Stimulated activated CD8-positive, alpha-beta memory T cell treated with anti-CD3 and anti-CD28 coated beads, Interleukin-15, amount 100 ng/mL, for 1 hour (primary cell): ENCODE measurements at places on chromosomes 7 and 10.

GRCh38 chr10:21511095-21511570, 14.3 kb downstream of the SKIDA1 start:
- no peak for DNase-seq

DNA sequence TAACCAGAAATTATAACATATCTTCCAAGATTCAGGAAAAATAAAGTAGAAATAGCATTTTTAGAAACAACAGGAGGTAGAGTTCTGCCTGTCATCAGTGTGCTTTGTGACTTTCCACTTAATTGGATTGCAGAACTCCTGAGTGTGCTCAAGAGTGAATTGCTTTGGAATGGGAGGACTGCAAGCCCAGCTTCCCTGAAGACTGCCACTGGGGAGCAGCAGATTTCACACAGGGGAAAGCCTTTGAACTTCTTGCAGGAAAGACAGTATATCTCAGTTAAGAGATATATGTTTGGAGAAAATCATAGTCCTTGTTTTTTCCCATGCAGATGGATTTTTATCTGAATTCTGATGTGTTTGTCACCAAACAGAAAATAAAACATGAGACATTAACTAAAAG, 124.5 kb downstream of the TMEM168 start:
- no peak for DNase-seq

DNA sequence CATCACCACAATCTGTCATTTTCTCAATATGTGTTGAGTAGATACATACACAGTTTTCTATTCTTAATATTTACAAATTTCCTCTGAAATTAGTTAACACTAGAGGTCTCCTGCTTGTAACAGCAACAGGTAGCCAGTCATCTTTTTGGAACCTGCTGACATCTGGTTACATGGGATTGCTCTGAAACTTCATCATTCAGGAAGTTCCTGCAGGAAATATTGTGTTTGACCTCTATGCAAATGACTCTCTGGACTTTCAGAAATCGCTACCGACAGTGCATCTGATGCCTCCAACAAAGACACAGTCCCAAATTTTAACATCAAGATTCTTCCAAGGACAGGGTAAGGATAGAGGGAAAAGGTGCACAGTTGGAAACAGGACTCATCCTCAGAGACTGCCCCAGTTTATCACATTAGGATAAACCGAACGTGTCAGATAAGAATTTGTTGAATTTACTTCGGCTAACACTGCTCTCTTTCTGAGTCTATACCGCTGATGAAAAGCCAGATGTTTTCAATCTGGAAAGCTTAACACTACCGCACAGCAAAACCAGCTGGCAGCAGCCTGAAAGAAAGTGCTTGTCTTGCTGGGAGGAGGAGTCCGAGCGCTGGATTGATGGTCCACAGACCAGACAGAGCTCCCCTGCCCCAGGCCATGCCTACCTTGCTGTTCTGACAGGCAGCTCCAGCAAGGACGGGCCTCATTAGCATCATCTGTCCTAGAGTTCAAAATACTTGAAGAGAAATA, 633.4 kb downstream of the PARD3 start:
- DNase-seq, result no peak

DNA sequence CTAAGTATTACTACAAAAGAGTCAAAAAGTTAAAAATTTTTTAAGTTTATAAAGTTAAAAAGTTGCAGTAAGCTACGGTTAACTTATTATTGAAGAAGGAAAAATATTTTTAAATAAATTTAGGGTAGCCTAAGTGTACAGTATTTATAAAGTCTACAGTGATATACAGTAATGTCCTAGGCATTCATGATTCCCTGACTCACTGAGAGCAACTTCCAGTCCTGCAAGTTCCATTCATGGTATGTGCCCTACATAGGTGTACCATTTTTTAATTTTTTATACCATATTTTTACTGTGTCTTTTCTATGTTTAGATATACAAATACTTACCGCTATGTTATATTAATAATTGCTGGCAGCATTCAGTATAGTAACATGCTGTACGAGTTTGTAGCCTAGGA, 92.3 kb downstream of the CTNNA3 start:
- DNase-seq, result no peak

- no peak for DNase-seq
These were observed 110.6 kb upstream of the COL1A2 start for GRCh38 chr7:94284104-94284503.

GRCh38 chr10:97297556-97298222, 5.3 kb upstream of the ARHGAP19 start:
- DNase-seq, result no peak

- DNase-seq, result no peak
These were observed 16.8 kb upstream of the CSGALNACT2 start for GRCh38 chr10:43121444-43121843.

DNA sequence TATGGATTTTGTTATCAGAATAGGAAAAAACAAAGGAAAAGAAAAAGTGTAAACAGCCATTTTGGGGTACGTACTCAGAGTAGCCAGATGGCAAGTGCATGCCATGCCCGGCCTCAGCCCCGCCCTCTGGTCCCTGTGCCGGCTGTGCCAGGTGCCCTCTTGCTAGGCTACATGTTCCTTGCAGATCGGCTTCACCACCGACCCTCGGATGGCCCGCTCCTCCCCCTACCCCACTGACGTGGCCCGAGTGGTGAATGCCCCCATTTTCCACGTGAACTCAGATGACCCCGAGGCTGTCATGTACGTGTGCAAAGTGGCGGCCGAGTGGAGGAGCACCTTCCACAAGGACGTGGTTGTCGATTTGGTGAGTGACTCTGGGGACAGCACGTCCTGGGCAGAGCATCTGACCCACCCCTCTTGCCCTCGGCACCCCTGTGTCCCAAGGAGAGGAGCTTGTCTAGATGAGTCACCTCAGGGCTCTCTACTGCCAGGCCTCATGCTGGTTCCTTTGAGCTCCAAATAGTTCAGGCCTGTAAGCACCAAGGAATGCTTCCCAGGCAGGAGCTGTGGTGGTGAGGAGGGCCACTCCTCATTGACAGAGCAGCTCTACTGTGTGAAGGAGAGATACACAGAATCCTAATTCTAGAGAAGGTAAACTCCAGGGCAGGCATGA, 54.9 kb upstream of the ZMIZ2 start:
- no peak for DNase-seq

GRCh38 chr10:32959006-32959920, 1.2 kb upstream of the ITGB1 start:
- DNase-seq, result no peak

DNA sequence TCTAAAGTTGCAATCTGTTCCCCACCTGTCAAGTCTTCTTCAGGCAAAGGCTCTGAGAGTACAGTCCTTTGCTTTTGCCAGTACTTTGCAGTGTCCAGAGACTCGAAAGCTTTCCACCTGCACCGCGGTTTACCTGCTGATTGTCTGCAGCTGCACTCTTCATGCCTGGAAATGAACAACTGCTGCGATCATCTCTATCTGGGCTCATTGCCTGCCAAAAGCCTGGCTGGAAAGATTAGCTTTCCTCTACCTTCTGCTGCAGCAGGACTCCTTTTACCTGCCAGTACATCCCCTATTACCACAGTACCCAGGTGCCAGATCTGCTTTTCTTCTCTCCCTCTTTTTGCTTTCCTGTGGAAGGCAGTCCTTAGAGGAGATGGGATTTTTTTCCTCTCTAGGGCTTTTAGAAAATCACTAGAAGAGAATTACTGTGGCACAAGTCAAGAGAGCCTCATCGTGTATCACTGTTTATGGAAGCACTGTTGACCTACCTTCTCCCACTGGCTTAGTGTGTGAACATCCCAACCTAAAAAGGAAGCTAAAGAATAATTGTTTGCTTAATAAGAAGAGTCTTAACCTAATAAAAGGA, 2.2 kb downstream of the STRIP2 start:
- no peak for DNase-seq

GRCh38 chr10:43802988-43803696, 154.5 kb upstream of the ZNF32 start:
- DNase-seq, result no peak

DNA sequence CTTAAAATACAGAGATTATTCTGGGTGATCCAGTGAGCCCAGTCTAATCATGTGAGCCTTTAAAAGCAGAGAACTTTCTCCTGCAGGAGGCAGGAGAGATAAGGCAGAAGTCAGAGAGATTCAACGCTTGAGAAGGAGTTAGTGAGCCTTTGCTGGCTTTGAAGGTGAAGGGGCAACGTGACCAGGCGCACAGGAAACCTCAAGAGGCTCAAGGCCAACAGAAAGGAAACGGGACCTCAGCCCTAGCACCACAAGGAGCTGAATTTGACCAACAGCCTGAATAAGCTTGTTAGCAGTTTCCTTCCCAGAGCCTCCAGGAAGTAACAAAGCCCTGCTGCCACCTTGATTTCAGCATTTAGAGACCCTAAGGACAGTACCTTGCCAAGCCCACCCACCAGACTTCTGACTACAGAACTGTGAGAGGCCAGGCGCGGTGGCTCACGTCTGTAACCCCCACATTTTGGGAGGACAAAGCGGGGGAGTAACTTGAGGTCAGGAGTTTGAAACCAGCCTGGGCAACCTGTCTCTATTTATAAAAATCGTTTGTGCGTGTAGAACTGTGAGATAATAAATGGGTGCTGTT, 87.3 kb upstream of the KAT6B start:
- DNase-seq, result no peak

DNA sequence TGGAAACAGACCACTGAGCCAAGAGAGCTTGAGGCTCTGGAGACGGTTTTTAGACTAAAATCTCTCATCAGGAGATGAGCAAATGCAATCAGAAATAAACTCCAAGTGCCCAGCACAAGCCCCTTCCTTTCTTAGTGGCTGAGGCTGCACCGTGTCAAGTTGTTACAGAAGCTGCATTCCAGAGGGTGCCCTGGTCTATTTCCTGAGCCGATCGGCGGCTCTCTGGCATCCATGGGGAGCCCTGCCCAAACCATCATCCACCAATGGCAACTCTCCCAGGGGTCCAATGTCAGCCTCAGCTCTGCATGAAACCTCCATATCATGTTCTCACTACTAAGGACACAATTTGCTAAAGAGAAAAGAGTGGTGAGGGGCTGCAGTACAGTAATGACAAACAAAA, 89.6 kb downstream of the SVIL start:
- no peak for DNase-seq

DNA sequence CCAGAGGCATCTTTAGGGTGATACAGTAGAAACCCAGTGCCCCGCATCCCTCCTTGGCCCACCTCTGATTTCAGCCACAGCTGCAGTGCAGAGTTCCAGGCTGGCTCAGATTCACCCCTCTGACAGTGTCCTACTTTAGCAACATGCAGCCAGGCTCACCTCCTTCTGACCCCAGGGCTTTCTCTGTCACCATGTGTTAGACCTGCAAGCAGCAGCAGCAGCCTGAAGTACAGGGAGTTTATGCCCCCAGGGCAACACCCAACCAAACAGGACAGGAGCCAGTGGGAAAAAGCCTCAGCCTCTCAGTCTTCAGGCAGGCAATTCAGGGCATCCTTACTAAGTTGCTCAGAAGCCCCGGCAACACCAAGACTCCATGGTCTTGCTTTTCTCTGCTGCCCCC, 109.0 kb upstream of the PLXNA4 start:
- DNase-seq, result no peak

- DNase-seq, result no peak
These were observed 268.0 kb upstream of the KAT6B start for GRCh38 chr10:74558403-74558802.

DNA sequence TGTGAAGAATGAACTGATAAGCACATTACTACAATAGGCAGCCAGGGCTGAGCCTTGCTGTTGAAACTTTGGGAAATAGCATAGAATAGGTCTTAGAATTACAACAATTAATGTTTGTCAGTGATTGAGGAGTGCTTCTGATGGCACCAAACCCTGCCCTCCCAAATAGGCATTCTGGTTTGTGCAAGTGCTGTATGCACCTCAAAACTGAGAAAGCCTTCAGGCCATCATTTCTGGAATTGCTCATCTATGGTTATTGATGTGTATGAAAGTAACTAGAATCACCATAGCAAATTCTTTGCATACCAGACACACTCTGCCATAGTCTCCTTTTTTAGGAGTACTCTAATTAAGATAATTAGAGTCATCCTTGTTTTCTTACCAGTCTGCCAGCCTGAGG, 585.0 kb upstream of the MBL2 start:
- DNase-seq, result no peak

DNA sequence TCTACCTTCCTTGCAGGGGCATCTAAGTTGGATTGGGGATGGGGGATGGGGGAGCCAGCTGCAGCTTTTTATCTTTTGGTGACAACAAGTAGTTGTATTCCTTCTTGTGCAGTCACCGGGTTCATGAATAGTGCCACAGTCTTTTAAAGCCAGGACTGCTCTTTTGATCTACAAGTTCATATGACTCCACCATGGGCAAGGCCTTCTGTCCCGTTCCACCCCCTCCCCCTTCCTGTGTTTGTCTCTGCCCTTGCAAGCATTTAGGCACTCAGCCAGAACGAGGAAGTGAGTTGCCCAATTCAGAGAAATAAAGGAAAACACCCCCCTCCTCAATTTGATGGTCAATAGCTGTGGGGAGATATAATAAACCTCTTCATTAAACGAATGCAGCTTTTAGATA, 44.8 kb upstream of the EGR2 start:
- no peak for DNase-seq

GRCh38 chr10:104892879-104893617, 252.0 kb downstream of the SORCS3 start:
- no peak for DNase-seq

DNA sequence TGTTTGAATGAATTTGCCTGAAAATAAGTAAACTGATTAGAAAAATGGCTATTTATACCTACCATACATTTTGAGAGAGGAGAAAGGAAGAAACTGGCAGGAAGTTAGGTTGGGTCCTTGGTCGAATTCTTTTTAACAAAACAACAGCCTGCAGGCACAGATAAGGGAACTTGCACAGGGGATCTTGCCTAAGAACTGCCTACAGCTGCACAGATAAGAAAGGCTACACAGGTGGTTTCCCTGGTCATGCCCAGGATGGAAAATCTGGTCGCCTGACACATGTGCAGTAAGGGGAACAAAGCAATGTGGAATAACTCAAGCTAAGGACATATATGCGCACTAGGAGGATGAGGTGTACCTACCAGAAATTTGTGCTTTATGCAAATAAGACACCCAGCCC, 732.1 kb upstream of the POT1 start:
- no peak for DNase-seq

DNA sequence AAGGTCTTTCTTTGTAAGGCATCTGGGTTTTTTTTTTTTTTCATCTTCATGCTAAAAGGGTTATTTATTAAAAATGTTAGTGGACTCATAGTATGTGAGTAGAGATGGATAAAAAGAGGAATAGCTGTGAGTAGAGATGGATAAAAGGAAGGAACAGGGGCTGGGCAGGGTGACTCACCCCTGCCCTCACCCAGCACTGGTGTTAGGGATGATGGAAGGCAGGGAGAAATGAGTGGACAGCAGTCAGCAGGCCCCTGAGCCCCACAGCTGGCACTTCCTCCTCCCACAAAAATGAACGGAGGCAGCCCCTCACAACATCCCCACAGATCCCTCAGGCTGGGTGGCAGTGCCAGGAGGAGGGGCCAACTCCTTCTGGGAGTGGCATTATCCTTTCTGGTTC, 39.3 kb downstream of the ANTXRL start:
- no peak for DNase-seq

GRCh38 chr10:121927318-121927840, 452 bp downstream of the ATE1 start:
- DNase-seq, result peak; percentile 2
